Astrocyte of the spinal cord (primary cell): ENCODE measurements at places on chromosomes 6 and 20.
A peak's percentile ranks its signal among the peaks of the same experiment; 100 is the strongest.

- no peak for DNase-seq
Measured at GRCh38 chr20:25706793-25707192, 10.1 kb upstream of the ZNF337 start.

GRCh38 chr6:40907198-40907701 is 131.8 kb downstream of the UNC5CL start:
- DNase-seq, result peak; percentile 32

DNA sequence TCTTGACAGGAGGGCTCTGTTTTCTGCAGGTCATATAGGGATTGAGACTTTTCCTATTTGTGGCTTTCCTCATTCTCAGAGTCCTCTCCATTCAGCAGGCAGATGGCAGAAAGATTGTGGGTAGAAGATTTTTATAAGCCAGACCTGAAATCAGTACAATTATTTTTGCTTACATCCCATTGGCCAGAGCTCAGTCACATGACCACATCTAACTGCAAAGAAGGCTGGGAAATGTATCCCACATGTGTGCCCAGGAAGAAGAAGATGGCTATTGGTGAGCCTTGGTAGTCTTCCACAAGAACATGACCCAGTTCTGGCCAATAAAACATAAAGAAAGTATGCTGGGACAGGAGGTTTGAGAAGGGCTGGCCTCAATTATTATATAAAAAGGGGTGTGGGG is 21.5 kb upstream of the CCN5 start:
- no peak for DNase-seq

DNA sequence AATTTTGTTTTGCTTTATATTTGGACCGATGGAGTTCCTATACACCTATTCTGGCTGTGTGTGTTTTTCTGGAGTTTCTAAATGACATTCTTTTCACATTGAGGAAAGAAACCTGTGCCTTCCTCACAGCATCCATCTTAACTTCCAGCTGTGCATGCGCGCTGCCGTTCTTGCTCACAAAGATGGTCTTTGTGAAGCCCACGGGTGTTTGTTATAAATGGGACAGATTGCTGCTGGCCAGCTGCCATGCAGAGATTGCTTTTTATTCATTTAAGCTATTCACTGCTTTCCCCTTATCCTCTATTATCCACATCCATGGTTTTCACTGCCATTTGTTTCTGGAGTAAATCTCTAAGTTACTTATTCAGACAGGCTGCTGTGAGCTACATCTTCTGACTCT is 54.2 kb downstream of the SYNDIG1 start:
- DNase-seq, result no peak

DNA sequence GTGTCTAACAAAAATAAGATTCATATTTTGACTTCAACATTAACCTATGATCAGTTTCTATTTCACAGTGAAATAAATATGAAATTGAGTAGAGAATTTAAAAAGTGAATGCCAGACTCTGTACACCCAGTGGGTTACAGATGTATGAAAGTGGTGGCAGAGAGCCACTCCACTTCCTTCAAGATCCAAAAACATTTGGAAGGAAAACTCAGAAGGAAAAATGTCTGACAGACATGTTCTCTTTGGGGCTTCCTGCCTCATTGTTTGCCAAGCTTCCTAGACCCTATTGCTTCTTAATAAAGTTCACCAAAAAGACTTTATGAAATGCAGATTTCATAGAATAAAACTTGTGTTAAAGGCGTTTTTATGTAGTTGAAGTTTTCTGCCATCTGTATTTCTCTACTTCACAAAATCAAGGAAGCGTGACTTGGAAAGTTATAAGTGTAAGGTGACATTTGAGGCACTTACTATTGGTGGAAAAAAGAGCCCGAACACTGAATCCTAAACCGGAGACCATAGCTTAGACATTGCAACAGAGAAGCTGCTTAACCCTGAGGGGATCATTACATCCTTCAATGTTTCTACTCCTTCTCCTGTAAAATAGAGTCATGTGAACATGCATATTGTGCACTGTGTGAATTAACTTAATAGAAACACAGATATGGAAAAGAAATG is 12.8 kb downstream of the HMGCLL1 start:
- DNase-seq, result no peak

DNA sequence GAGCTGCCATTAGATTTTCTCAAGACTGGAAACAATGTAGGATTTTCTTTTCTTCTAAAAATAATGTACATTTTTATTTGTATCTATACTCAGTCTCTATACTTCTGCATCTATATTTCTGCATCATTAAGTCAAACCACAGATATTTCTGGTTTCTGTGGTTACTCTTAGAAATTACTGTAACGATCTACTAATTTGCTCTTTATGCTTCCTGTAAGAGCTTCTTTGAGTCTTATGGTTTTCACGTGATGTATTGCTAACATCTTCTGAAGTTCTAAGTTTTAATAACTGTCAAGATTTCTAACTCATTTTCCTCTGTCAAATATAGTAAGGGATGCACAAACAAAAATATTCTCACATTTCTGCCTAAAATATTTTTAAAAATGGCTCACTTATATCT is 1144.5 kb downstream of the HACE1 start:
- DNase-seq, result no peak

DNA sequence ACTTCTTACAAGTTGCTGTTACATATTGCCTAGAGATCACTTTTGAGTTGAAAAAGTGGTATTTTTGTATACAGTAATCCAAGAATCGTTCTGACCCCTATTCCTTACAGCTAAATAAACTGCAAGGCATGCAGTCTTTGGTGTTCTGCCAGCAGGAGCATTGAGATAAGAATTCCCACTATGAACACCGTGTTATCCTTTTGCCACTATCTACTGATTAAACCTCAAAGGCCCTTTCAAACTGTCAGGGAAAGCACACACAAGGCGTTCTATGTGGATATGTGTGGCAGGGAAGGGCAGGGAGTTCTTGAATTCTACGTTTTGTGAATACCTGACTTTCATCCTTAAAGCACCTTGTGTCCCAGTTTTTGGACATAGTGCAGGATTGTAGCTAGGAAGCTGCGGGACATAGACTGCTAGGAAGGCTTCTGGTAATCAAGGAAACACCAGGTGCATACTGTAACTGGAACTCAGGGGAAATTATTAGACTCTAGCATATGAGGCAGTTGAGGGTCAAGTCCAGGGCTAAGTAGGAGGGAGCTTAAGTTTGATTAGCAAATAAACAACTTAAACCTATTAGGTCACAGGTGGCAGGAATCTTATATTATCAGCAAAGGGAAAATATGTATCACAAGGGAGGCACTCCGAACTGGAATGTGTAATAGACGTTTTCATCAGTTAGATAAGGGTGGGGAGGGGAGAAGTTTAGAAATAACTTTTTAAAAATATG is 506.6 kb downstream of the RNF144B start:
- no peak for DNase-seq

DNA sequence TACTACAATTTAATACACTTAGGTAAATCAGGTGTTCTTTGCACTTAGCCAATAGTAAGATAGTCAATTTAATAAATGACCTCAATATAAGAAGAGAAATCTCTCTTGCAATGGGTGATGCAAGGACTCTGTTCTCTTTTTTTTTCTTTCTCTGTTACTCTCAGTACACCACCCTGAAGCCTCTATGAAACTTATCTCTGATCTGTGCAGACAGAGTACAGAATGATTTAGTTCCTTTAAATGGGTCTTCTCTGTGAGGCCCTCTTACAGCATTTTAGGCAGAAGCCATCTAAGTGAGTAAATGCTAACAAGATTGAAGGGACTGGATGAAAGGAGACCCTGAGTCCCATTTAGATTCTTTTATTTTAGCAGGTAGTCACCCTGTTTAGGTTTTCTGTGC is 312.8 kb downstream of the RFPL4B start:
- no peak for DNase-seq

- no peak for DNase-seq
Measured at GRCh38 chr20:64099880-64100565, 7.3 kb downstream of the NPBWR2 start.

GRCh38 chr6:10886691-10887502 is at the start of gene SYCP2L:
TSS of gene SYCP2L (plus strand) at chr6:10887052. CDS start at chr6:10887127, 75 bp downstream.
- DNase-seq, result peak; percentile 49

DNA sequence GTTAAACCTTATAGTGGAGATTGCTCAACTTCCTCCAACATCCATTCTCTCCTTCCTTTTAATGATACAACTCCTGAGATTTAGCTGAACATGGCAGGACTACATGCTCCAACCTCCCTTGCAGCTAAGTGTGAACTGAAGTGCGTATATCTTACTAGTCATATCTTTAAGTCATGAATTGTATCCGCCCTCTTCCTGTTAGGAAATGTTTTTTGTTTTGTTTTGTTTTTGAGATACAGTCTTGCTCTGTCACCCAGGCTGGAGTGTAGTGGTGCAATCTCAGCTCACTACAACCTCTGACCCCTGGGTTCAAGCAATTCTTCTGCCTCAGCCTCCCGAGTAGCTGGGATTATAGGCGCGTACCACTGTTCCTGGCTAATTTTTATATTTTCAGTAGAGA is 8.8 kb upstream of the OSTM1 start:
- DNase-seq, result no peak

DNA sequence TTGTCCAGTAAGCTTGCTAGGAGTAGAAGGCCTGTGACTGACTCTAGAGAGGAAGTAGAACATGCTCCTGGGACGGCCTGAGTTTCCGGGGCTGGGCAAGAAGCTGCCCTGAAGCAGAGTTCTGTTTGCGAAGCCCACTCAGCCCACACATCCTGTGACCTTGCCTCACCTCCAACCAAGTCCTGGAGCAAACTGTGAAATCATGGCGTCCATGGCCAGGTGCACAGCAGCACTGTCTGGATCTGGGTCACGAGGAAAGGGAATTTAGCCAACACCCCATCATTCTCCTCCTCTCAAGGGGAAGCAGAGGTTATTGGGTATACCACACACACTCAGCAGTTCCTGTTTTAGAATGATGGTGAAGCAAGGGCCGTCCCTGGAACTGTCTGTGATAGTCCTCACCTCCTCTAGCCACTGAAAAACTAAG is 87.5 kb downstream of the CRYBG1 start:
- DNase-seq, result no peak

- no peak for DNase-seq
Measured at GRCh38 chr6:166435574-166435973, 52.8 kb upstream of the MPC1 start.

GRCh38 chr20:19253316-19253715 is 40.9 kb downstream of the SLC24A3 start:
- no peak for DNase-seq

GRCh38 chr6:111550953-111551352 is 54.7 kb downstream of the TRAF3IP2 start:
- no peak for DNase-seq

GRCh38 chr20:63627751-63628245 is 897 bp upstream of the GMEB2 start:
- DNase-seq, result no peak

DNA sequence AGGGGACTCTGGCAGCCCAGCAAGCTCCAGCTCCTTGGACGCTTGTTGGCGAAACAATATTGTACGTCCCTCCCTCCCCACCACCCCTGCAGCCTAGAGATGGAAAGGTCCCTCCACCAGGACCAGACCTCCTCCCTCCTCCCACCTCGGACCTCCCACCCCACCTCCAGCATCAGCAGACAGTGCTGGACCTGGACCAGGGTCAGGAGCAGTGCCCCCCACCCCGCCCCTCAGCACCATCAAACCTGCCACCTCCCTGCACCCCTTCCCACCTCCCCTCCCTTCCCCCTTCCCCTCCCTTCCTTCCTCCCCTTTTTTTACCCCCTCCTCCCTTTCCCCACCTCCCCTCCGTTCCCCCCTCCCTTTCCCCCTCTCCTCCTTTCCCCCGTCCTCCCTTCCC is 98.4 kb downstream of the TAF4 start:
- no peak for DNase-seq
